ENCODE measurements at places on chromosomes 1 and 21. TPM values are rescaled to one million over a fixed set of nuclear protein-coding genes. Genes with fewer than 3 reads are reported as not detected.

DNA sequence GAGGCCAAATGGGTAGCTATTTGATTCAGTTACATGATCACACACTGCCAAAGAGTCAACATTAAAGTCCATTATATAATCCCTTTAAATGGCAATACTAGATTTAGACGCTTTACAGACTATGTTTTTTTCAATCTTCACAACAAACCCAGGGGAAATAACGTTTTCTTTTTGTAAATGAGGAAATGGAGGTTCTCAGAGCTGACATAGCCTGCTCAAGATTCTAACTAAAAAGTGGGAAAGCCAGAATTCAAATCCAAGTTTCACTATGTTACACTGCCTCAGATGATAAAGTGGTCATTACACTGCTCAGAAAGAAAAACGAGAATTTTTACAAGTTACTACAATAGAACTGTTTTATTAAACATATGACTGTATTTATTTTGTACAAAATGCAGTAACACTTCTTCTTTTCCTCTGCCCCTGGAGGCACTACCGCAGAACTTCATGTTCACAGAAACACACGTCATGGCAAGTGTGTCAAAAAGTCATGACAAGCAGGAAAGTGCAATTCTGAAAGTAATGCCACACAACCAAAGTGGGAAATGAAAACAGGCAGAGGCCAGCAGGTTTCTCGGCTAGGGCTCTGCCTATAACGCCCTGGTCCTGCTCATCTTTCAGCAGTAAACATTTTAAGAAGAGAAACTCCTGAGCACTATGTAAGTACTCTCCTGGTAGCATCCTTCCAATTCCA lies 19.0 kb downstream of the THEMIS2 start:
- H3K36me3 ChIP-seq, result peaks cover 67% of the 10 kb centered on the region
- peaks cover 51% of the 10 kb centered on the region for H3K4me1 ChIP-seq
- DNase-seq, result peak; percentile 66
- peak overlapping the region; percentile 86 for H3K27ac ChIP-seq
- H3K4me3 ChIP-seq, result no peak overlapping the region

- peaks cover 13% of the 10 kb centered on the region for H3K4me1 ChIP-seq
- H3K36me3 ChIP-seq, result peaks cover 13% of the 10 kb centered on the region
- H3K27me3 ChIP-seq, result no peaks in the 10 kb centered on the region
- H3K27ac ChIP-seq, result no peak overlapping the region
- H3K4me3 ChIP-seq, result no peak overlapping the region
These were observed 13.2 kb upstream of the A3GALT2 start for GRCh38 chr1:33334081-33334552.

- H3K4me3 ChIP-seq, result peak overlapping the region; percentile 90
- peak overlapping the region; percentile 97 for H3K27ac ChIP-seq
- H3K27me3 ChIP-seq, result no peaks in the 10 kb centered on the region
- H3K36me3 ChIP-seq, result peaks cover 26% of the 10 kb centered on the region
- H3K4me1 ChIP-seq, result peaks cover 84% of the 10 kb centered on the region
These were observed 147.8 kb downstream of the TOMM20 start for GRCh38 chr1:234980645-234981396.

GRCh38 chr1:63651161-63651701 lies 58.0 kb downstream of the PGM1 start:
- peak overlapping the region; percentile 95 for H3K27ac ChIP-seq
- H3K4me1 ChIP-seq, result peaks cover 33% of the 10 kb centered on the region
- peaks cover 19% of the 10 kb centered on the region for H3K36me3 ChIP-seq
- no peaks in the 10 kb centered on the region for H3K27me3 ChIP-seq

DNA sequence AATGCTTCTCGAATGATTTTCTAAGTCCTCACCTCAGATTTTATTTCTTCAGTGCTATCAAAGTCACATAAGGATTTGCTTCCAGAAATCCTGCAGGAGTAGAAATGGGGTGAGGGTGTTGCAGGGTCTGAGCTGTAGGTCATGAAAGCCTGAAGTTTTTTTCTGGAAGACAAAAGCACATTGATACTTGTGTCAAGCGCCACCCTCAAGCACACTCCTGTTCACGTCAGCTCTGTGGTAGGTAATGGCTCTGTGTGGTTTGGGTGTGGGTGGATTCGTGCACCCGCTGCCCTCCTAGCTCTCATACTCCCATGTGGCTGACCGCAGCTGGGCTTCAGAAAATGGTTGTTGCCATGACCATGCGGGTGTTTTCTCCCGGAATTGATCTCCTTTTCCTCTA lies 39.9 kb downstream of the AKNAD1 start:
- no peak overlapping the region for H3K4me3 ChIP-seq
- no peaks in the 10 kb centered on the region for H3K36me3 ChIP-seq
- H3K27ac ChIP-seq, result no peak overlapping the region
- no peaks in the 10 kb centered on the region for H3K27me3 ChIP-seq
- H3K4me1 ChIP-seq, result no peaks in the 10 kb centered on the region

- DNase-seq, result no peak
- no peaks in the 10 kb centered on the region for H3K36me3 ChIP-seq
- no peak overlapping the region for H3K4me3 ChIP-seq
- no peak overlapping the region for H3K27ac ChIP-seq
- no peaks in the 10 kb centered on the region for H3K4me1 ChIP-seq
- H3K27me3 ChIP-seq, result peaks cover 6% of the 10 kb centered on the region
These were observed 355.4 kb downstream of the KIF26B start for GRCh38 chr1:245510144-245510543.

DNA sequence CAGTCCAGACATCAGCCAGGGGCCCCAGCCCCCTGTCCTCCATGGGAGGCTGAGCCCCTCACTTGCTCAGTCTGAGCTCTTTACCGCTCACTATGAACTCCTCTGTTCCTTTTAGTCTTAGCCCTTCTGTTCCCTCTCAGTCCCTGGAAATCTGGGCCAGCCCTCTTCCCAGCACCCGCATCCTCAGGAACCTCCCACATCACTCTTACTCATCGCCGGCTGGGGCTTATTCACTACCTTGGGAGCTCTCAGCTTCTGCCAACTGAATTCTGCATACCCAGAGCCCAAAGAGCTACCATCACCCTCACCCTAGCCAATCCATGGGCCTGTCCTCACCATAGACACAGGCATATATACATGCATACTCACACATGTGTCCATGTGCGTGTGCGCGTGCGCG lies 11.5 kb downstream of the KNCN start:
- no peak overlapping the region for H3K27ac ChIP-seq
- DNase-seq, result no peak
- no peak overlapping the region for H3K4me3 ChIP-seq
- H3K27me3 ChIP-seq, result peaks cover 23% of the 10 kb centered on the region
- peaks cover 3% of the 10 kb centered on the region for H3K4me1 ChIP-seq

GRCh38 chr1:29945426-29945825 lies 709.1 kb downstream of the PTPRU start:
- no peaks in the 10 kb centered on the region for H3K4me1 ChIP-seq
- H3K4me3 ChIP-seq, result no peak overlapping the region
- H3K36me3 ChIP-seq, result no peaks in the 10 kb centered on the region
- no peak for DNase-seq
- peaks cover 11% of the 10 kb centered on the region for H3K27me3 ChIP-seq
- no peak overlapping the region for H3K27ac ChIP-seq

GRCh38 chr1:176894450-176894849 lies 270.1 kb downstream of the ASTN1 start:
- peaks cover 7% of the 10 kb centered on the region for H3K27me3 ChIP-seq
- H3K27ac ChIP-seq, result no peak overlapping the region
- no peak for DNase-seq
- peaks cover 3% of the 10 kb centered on the region for H3K4me1 ChIP-seq

DNA sequence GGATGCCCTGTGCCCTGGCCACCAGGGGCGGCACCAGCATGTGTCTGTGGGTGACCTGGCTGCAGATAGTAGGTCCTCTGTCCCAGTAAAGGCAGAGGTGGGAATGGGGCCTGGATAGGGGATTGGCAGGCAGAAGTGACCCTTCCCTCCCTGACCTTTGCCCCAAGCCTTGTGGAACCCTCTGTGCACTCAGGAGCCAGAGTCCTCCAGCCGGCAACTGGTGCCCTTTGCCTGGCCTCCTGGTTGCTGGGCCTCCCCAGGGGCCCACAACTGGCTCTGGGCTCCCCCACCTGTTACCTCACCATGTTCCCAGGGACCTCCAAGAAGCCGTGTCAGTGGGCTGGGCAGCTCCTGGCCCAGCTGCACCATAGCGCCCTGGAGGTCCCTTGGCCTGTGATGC lies 10.0 kb downstream of the PLCH2 start:
- H3K4me1 ChIP-seq, result no peaks in the 10 kb centered on the region
- DNase-seq, result no peak
- peaks cover 17% of the 10 kb centered on the region for H3K36me3 ChIP-seq
- H3K4me3 ChIP-seq, result no peak overlapping the region
- no peaks in the 10 kb centered on the region for H3K27me3 ChIP-seq

- H3K4me1 ChIP-seq, result no peaks in the 10 kb centered on the region
- H3K4me3 ChIP-seq, result no peak overlapping the region
- DNase-seq, result no peak
- no peak overlapping the region for H3K27ac ChIP-seq
- H3K27me3 ChIP-seq, result peaks cover 44% of the 10 kb centered on the region
These were observed 109.7 kb upstream of the BARHL2 start for GRCh38 chr1:90826834-90827233.

GRCh38 chr1:206952171-206952570 lies 5.9 kb upstream of the PIGR start:
- H3K4me3 ChIP-seq, result no peak overlapping the region
- H3K36me3 ChIP-seq, result no peaks in the 10 kb centered on the region
- peaks cover 15% of the 10 kb centered on the region for H3K4me1 ChIP-seq
- no peak overlapping the region for H3K27ac ChIP-seq

DNA sequence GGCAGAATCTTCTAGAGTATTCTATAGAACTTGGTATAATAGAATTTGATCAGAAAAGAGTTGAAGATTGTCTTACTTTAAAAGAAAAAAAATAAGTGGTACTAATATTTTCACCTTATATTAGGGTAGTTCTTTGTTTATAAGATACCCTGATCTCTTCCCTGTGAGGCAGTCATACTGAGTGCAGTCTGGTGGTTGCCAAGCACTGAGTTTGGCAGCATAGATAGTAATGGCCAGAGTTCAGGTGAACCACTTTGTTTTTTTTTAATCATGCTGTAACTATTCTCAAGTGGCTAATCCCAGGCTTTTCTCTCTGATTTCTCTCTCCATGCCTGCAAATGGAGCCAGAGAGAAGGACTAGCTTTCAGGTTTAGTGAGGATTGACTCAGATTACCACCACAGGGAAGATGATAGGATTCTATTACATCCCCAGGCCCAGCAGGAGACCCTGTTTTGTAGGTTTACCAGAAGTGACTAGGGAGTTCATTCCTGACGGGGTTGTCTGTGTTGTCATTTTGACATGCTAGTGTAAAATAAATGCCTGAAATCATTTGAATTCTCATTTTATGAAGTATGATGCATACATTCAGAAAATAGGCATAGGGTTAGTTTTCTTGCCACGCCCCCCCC lies 16.7 kb downstream of the KDM1A start:
- H3K4me3 ChIP-seq, result no peak overlapping the region
- H3K36me3 ChIP-seq, result peaks cover 2% of the 10 kb centered on the region
- no peak for DNase-seq
- H3K27me3 ChIP-seq, result no peaks in the 10 kb centered on the region
- H3K4me1 ChIP-seq, result peaks cover 33% of the 10 kb centered on the region

- no peak for DNase-seq
- no peaks in the 10 kb centered on the region for H3K36me3 ChIP-seq
- no peak overlapping the region for H3K4me3 ChIP-seq
These were observed 92.9 kb upstream of the TSPAN2 start for GRCh38 chr1:115182012-115182715.

GRCh38 chr1:182113879-182114626 lies 52.5 kb upstream of the ZNF648 start:
- H3K27ac ChIP-seq, result no peak overlapping the region
- no peaks in the 10 kb centered on the region for H3K36me3 ChIP-seq
- no peak for DNase-seq

GRCh38 chr1:205421798-205422197 lies at the start of gene LEMD1:
Gene LEMD1, minus strand, starts transcription at chr1:205422056. Its CDS starts 1,520 bp downstream, at chr1:205420536.
- no peak within 1 kb of the TSS for H3K4me3 ChIP-seq
- no peaks in the 10 kb centered on the region for H3K36me3 ChIP-seq
- H3K27ac ChIP-seq, result no peak within 1 kb of the TSS
- no peak for DNase-seq
- H3K4me1 ChIP-seq, result no peaks in the 10 kb centered on the region

DNA sequence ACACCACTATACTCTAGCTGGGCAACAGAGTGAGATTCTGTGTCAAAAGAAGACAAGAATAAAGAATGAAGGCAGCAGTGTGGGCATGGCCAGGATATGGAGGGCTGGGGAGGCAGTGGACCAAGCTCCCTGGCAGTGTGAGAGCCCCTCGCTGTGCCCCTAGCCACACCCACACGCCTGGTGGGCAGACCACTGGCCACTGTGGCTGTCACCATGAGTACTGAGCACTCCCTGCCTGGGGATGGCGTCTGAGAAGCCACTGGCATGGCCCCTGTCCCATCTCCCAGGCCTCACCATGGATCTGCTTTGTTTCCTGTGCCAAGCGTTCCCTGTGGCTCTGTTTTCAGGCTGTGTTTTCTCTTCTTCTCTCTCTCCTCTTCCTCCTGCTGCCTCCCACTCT lies 51.7 kb downstream of the STUM start:
- no peak overlapping the region for H3K27ac ChIP-seq
- H3K4me3 ChIP-seq, result no peak overlapping the region

DNA sequence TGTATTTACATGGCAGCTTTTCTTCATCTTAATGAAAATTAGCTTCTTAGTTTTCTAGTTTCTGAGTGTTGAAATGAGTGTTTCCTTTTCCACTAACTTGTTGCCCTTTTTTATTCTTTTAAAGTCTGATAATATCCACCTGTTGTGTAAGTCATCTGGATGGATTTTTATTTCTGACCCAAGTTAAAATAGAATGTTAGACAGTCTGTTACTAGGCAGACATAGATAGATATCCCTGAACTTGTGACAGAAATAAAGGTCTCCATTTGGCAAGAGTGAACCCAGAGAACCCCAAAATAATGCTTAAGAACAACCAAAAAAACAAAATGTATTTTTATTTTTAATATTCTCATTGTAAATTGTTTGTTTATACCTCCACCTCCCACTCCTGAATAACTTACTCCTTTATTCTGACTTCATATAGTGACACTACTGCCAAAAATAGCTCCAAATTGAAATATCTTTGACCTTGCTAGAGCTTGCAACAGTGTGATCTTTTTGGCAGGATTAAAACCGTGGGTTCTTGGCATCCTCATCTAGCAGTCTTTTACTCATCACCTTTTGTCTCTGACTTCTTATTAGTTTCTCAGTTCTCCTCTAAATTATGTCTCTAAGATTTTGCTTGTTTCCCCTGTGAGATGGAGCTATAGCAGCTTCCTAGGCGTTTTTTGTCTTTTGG lies 26.9 kb upstream of the SH3D21 start:
- peaks cover 10% of the 10 kb centered on the region for H3K36me3 ChIP-seq
- H3K27me3 ChIP-seq, result no peaks in the 10 kb centered on the region
- DNase-seq, result no peak
- peaks cover 38% of the 10 kb centered on the region for H3K4me1 ChIP-seq
- no peak overlapping the region for H3K4me3 ChIP-seq

GRCh38 chr1:198156111-198156744 lies 570 bp upstream of the NEK7 start:
- no peaks in the 10 kb centered on the region for H3K27me3 ChIP-seq
- H3K4me1 ChIP-seq, result peaks cover 22% of the 10 kb centered on the region
- H3K4me3 ChIP-seq, result peak overlapping the region; percentile 98
- DNase-seq, result peak; percentile 87
- H3K27ac ChIP-seq, result peak overlapping the region; percentile 86

Gene SDC3
- total RNA-seq, result 0.17 TPM

Gene AQP10
- total RNA-seq, result not detected

Gene BRINP3
- not detected for total RNA-seq

Gene TMED5
- 47.0 TPM for total RNA-seq

Gene ZZZ3
- total RNA-seq, result 29.8 TPM

Gene SLAMF8
- 0.55 TPM for total RNA-seq

Gene PPP2R5A
- 40.4 TPM for total RNA-seq

Gene MPC2
- 68.4 TPM for total RNA-seq

Gene GABRD
- not detected for total RNA-seq

Gene FAM177B
- total RNA-seq, result not detected

Gene MARCKSL1
- 14.6 TPM for total RNA-seq

Gene FCMR
- total RNA-seq, result 65.7 TPM

Gene CR2
- total RNA-seq, result not detected

Gene TAF1A
- total RNA-seq, result 19.1 TPM

Gene PROX1
- 0.02 TPM for total RNA-seq

Gene GSTM5
- total RNA-seq, result not detected

Gene ILF2
- total RNA-seq, result 323 TPM

Gene RAB3B
- 0.17 TPM for total RNA-seq

Data from activated CD4-positive, alpha-beta memory T cell treated with anti-CD3 and anti-CD28 coated beads for 36 hours (primary cell).